Stimulated activated CD4-positive, alpha-beta T cell treated with anti-CD3 and anti-CD28 coated beads, Interleukin-4, amount 100 ng/mL, for 1 hour (primary cell): ENCODE measurements at places on chromosomes 5 and 9.

GRCh38 chr5:105689596-105689995, 1981.1 kb downstream of the EFNA5 start:
- no peak for DNase-seq

DNA sequence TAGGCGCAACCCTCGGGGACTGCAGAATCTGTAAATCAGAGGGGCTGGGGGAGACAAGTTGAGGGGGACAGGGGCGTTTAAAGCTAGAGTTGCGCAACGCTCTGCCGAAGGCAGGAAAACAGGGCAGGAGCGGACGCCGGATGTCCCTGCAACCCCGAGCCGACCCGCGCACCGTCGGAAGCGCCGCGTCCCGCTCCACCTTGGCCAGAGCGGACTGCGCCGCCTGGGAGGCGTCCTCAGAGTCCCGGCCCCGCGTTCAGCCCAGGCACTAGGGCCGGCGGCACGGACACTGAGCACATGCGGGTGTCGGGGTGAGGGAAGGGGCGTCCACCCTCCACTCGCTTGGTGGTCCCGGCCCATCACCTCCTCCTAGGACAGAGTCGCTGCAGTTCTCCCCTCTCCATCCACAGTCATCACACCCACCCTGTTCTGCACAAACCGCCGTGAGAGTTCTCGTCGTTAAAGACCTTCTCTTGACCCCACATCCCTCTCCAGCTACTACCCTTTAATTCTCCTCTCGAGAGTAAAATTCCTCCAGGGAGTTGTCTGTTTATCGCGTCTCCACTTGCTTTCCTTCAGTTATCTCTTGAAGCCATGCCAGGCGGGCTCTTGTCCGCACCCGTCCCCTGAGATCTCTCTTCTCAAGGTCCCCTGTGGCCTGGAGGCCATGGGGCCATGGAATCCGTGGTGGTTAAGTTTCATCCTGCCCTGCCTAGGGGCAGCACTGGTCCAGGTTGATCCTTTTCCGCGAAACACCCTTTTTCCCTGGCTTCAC, 796 bp upstream of the PDLIM7 start:
- no peak for DNase-seq

- peak; percentile 33 for DNase-seq
Measured at GRCh38 chr9:137085920-137086530, 760 bp upstream of the MAN1B1 start.

GRCh38 chr9:98087420-98088354, 31.2 kb downstream of the NANS start:
- DNase-seq = peak; percentile 48

- no peak for DNase-seq
Measured at GRCh38 chr9:36346569-36346968, 53.5 kb downstream of the RNF38 start.

- DNase-seq = no peak
Measured at GRCh38 chr5:67363180-67363709, 166.6 kb upstream of the CD180 start.

- no peak for DNase-seq
Measured at GRCh38 chr5:26883375-26883774, 155.0 kb downstream of the CDH9 start.

- DNase-seq = no peak
Measured at GRCh38 chr5:2353211-2353610, 398.3 kb downstream of the IRX2 start.

DNA sequence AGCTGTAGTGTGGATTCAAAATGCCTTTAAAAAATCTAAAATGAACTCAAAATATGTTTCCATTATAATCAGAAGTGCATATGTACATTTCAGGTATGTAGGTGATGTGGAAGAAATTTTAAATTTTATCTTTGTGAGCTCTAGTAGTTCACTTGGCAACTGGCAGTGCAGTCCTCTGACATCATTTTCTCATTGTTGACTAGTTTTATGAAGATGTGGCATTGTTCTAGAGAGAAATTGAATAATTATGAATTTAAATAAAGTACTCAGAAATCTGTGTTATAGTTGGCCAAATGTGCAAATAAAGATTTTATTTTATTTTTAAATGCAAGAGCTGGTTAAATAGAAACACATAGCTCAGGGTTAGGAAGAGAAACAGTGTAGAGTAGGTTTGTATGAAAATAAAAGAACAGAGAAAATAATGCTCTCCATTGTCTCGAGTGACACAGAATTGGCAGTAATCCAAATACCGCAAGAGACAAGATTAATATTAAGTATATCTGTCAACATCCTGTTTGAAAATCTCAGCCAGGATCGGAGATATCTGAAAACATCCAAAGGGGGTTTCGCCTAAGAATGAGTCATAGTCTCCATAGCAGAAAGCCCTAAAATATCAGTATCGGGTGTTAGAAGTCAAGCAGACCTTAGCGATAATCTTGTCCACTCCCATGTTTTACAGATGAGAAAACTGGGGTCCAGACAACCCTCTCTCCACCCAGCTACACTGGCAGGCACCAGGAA, 189.4 kb downstream of the CCDC192 start:
- no peak for DNase-seq

GRCh38 chr5:73545403-73545779, 20.0 kb downstream of the ANKRA2 start:
- no peak for DNase-seq

- no peak for DNase-seq
Measured at GRCh38 chr9:116207371-116208111, 54.0 kb downstream of the PAPPA start.

- DNase-seq = no peak
Measured at GRCh38 chr5:91132550-91132949, 250.6 kb downstream of the ARRDC3 start.

- no peak for DNase-seq
Measured at GRCh38 chr5:177310757-177311391, 824 bp downstream of the MXD3 start.

GRCh38 chr9:122218935-122219855, 9.6 kb downstream of the LHX6 start:
- DNase-seq = no peak

GRCh38 chr5:352639-353611, 31.4 kb downstream of the AHRR start:
- no peak for DNase-seq

- DNase-seq = no peak
Measured at GRCh38 chr5:173011566-173011965, 28.0 kb downstream of the ATP6V0E1 start.

- DNase-seq = no peak
Measured at GRCh38 chr5:133425222-133425621, 187.1 kb downstream of the FSTL4 start.

DNA sequence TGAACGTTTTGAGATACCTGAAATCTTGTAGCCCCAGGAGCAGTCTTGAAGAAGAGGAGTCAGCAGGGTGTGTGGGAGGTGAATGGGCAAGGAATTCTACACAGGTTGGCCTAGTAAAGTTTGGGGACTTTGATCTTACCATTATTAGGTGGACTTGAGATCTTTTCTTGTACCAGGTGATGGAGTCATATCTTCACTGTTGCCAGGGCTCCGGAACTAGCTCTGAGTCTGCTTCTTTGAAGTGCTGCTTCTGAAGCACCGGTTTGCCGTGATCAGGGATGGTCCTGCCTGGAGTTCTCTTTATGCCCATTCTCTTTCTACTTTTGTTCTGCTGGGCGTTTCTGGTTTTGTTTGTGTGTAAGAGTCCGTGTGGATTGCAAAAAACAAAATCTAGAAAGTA, 27.4 kb downstream of the RCL1 start:
- DNase-seq = no peak

GRCh38 chr9:32723789-32724325, 59.5 kb upstream of the TMEM215 start:
- DNase-seq = no peak

DNA sequence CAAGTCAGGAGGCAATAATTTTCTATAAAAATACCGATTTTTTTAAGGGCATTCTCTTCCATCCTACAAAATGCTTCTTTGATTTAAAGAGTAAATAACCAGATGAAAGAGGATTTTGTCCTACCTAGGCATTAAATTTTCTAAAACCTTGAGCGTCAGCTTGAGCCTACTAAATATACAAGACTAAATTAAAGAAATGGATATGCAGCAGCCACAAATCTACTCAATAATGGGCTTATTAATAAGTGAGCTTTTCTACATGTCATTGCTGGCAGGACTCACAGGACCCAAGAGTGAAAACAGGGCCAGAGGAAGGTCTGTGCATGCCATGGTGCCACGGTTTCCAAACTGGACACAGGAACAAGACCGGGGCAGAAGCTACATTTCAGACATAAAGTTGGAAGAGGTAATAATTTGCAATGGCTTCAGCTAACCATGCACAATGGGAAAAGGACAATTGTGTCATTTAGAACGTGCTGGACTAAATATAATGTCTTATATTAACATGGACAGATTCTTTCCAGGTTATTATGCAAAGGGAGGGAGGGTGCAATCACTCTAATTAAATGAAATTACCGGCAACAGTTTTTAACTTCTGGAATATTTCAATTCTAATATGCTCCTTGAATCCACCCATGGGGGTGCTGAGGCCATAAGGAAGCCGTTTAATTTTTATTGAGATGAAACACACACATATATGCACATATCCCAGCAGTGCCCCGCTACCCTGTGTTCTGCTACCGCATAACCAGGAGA, 5.2 kb downstream of the WHRN start:
- DNase-seq = no peak

DNA sequence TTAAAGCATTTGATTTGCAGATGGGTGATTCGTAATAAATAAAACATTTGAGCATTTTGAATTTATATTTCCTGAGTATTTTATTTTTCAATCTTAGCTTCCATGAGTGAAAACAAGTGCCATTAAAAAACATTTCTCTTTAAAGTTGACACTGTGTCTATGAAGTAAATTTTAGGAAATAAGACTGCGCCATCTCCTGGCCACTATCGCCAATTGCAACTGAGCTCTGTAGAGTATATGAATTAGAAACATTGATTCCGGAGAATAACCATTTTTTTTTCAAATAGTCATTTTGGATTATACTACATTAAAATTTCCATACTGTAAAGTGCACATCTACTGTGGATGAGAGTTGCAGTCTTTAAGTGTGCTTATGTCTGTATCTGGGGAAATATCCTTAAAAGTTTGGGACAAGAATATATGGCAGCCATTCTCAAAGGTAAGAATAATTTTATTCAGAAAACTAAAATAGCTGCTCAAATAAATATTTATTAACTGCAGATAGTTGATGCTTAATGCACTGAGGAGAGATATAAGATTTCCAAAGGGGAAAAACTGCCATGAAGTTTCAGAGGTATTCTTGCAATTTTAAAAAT, 5.9 kb downstream of the DMRTA1 start:
- peak; percentile 52 for DNase-seq

DNA sequence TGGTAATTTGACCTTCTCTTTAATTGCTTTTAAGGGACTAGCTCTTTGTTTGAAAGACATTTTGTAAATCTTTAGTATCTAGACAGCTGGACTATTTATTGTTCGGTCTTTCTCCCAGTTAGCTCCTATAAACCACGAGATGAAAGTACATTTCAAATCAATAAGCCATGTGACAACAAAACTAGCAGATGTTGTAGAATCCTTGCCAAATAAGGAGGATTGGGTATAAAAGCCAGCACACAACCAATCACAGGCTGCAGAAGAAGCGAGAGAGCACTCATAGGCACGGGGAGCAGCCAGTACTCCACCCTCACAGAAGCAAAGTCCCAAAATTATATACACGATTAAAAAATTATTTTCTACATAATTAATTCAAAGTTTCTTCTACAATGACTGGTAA, 8.1 kb upstream of the OMD start:
- no peak for DNase-seq

- no peak for DNase-seq
Measured at GRCh38 chr9:36543916-36544315, 28.8 kb upstream of the MELK start.

DNA sequence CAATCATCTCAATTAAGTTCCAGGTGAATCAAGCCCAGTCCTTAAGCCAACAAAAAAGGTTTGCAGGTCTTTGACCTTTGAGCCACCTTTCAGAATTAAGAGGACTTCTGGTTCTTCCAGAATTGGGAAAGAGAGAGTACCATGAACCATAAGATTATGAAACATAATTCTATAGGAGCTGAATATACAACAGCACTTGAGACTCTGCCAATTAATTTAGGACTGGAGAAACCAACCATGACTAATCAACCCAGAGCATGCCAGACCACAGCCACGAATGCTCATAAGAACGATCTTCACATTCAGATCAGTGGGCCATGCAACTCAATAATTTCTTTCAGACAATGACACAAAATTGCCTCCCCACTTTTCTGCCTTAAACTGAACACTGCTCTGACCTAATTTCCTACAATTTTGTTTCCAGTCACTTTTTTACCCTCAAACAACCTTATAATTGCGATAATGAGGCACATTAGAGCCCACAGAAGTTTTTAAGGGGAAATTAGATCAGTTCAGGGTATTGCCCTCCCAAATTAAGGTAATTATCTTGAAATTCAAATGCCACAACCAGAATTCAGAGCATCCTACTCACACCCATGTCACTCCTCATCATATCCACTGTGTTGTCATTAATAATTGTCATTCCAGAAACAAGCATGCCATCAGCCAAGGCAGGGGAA, 213.4 kb downstream of the ATPSCKMT start:
- DNase-seq = no peak

- DNase-seq = no peak
Measured at GRCh38 chr5:169218861-169219260, 82.1 kb downstream of the SLIT3 start.

DNA sequence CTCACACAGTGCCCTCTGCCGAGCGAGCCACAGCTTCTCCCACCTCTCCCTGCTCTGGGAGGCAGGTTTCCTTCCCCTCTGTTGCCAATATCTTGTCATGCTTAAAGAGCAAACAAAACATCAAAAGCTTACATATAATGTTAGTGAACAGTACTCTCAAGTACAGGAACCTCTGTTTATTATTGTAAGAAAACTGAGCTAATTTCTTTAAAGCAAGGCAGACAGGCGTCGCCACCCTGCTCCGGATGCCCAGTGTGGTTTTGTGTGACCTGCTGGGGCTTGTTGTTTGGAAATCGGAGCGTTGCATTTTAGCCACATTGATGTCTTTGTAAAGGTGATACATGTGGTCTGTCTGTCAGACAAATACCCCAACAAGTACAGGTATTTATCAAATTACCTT, 401.4 kb upstream of the IRX1 start:
- DNase-seq = no peak

- DNase-seq = no peak
Measured at GRCh38 chr9:131386281-131386680, 7.6 kb upstream of the PRRC2B start.

DNA sequence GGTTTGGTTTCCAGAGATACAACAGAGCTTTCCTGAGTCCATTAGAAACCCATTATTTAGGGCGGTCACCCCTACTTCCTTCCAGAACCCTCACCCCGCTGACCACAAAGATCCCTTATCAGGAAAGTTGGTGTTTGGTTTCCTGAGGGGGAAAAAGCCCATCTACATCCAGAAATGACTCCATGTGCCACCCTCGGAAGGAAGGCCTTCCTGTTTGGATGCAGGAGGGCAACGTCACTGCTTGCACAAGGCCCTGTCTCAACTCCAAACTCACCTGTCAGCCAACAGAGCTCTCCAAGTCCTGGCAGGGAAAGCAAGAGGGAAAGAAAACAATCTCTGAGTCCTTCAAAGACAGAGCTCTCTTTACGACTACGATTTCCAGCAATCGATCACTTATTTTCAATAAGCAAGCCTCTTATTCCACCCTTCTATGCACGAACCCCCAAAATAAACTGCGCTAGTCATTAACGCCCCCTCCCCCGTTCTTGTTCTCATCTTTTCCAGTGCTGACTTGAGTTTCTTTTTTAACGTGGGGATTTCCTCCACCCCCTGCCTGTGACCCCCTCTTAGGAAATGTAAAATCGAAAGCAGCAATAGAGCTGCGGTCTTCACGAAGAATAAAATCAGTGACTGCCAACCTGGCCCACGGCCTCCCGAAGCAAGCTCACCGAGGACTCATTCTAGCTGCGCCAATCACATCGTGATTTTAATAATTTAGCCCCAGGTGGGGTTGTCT, 35.7 kb upstream of the NTNG2 start:
- DNase-seq = peak; percentile 7

GRCh38 chr5:136200761-136201160, 7.8 kb upstream of the SMIM32 start:
- no peak for DNase-seq
